ENCODE measurements at places on chromosomes 7 and 10.

GRCh38 chr7:83861-84632 lies 108.3 kb upstream of the FAM20C start:
- no peak for DNase-seq

DNA sequence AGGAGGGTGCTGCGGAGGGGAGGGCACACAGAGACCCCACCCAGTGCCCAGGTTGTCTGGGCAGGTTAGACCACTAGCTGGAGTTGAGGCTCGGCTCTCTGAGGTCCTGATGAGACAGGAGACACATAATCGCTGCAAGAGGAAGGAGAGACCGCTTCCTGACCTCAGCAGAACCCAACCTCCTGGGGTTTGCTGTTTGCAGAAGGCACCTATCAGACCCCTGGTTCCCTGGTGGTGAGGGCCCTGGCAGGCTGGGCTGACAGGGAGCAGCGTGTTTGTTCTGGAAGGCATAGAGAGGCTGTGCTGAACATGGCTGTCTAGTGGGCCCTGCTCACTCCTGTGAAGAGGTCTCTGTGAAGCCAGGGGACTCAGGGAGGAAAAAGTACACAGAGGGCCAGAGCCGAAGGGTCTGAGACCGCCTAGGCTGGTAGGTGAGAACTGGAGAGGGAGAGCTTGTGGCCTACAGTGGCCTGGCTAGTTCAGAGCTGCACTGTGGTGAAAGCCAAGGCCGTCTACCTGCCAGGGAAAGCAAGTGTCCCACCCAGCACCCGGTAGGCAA lies 39.4 kb upstream of the NPFFR1 start:
- no peak for DNase-seq

GRCh38 chr7:78169992-78170391 lies 371.4 kb downstream of the PHTF2 start:
- DNase-seq = no peak

- no peak for DNase-seq
These were observed 10.9 kb downstream of the ATG9B start for GRCh38 chr7:151013356-151013732.

GRCh38 chr10:95785942-95786669 lies 30.1 kb downstream of the ENTPD1 start:
- DNase-seq = no peak

GRCh38 chr10:7314170-7314569 lies 96.7 kb downstream of the SFMBT2 start:
- no peak for DNase-seq

DNA sequence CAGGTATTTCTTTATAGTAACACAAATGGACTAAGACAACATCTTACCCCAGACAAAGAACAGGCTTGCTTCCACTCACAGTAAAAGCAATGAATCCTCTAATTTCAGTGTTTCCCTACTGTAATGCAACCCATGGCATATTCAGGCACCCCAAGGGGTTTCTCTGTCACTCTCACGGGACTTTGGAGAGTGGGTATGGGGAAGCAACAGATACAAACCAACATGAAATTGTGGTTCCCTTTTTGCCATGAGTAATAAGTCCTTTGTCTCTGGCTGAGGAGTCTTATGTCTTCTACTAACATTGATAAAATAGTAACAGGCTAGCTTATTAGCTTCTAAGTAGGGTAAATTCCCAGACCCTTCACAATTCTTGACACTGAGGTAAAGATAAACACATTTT lies 51.4 kb upstream of the AOAH start:
- DNase-seq = no peak

Measured in G401 (cell line).